GOT3 (cell line): ENCODE measurements at places on chromosomes 11 and 22.

DNA sequence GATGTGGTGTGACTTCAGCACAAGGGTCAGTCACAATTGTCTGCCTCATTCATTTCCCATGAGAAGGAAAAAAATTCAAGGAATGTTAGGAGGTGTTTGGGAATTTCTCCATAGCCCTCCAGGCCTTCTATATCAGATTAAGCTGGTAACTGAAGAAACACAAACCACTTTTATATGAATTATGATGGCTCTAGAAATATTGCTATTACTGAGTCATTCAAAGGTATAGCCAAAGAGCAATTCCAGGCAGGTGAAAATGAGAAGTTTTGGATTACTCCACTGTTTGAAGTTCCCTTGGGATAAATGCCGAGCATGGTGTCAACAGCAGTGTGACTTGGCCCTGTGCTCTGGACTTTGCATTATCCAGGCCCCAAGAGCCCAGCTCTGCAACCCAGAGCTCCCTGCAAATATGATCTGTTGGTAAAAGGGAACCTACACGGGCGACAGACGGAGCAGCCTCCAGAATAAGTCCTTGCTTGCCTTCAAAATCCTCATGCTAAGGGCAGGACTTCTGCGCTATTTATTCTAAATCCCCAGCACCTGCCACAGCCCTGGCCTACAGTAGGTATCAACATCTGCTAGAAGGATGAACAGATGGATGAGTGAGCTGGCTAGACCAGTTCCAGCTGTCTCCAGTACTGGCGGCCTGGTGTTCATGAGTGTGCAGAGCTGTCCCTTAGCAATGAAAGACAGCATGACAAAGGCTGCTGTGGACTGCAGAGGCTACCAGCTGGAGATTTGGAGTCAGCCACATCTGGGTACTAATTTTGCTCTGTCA lies 67.5 kb upstream of the ZBED5 start:
- DNase-seq: no peak

GRCh38 chr22:17893900-17894535 lies 119.7 kb upstream of the BID start:
- no peak for DNase-seq

- DNase-seq: no peak
Measured at GRCh38 chr11:107354780-107355179, 102.8 kb downstream of the CWF19L2 start.

- DNase-seq: no peak
Measured at GRCh38 chr11:67468456-67468758, 644 bp downstream of the TMEM134 start.

GRCh38 chr11:36540998-36541397 lies 26.8 kb upstream of the RAG1 start:
- no peak for DNase-seq
